Ureter (tissue), 1 donor: ENCODE measurements at places on chromosomes 12 and 14. TPM values are rescaled to one million over a fixed set of nuclear protein-coding genes. Genes with fewer than 3 reads are reported as not detected.

DNA sequence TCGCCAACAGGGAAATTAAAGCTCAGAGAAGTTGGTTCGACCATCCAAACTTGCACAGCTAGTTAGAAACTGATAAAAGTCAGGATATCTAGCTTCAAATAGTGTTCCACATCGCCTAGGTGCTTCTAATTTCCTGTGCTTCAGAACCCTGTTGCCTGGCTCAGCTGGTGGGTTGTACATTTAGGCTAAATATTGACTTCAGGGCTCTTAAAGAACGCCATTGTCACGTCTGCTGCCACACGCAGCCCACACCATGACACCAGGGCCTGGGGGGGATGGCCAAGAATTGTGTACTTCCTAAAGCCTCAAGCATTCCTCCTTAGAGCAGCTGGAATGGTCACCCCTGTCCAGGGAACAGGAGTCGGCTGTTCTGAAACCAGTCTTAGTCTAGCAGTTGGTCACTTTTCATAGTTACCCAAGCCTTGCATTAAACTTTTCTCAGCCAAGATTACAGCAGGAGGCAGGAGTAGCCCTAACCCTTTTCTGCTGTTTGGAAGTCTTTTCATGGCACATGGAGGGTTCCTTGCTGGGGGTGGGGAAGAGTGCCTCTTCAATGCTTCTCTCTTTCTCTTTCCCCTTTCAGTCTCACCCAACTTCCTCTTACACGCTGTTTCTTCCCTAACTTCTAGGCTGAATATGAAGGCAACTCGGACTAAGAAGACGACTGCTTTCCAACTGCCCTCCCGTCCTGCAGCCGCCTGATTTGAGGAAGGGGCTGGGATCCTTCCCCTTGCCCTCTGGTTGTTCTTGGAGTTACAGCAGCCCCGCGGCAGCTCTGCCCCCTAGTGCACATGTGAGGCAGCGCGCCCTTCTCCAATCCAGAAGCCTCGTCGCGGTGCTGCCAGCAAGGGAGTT lies 17.1 kb downstream of the FOS start:
- DNase-seq, result peak; percentile 82

DNA sequence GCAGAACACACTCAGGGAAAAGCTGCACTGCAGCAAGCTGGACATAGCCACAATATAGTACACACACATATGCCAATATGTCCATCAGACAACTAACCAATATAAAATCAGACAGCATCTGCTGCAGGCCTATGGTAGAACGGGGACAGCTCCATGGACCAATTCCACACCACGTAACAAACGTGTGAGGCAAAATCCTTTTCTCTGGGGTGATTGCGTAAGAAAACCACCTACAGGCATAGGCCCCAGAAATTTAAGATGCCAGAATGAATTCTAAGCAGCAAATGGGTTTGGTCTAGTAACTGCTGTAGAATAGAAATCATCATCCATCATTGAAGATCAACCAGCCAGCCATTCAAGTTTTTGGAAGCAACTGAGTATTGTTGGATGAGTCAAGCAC lies 368.9 kb upstream of the TMPO start:
- DNase-seq, result no peak

DNA sequence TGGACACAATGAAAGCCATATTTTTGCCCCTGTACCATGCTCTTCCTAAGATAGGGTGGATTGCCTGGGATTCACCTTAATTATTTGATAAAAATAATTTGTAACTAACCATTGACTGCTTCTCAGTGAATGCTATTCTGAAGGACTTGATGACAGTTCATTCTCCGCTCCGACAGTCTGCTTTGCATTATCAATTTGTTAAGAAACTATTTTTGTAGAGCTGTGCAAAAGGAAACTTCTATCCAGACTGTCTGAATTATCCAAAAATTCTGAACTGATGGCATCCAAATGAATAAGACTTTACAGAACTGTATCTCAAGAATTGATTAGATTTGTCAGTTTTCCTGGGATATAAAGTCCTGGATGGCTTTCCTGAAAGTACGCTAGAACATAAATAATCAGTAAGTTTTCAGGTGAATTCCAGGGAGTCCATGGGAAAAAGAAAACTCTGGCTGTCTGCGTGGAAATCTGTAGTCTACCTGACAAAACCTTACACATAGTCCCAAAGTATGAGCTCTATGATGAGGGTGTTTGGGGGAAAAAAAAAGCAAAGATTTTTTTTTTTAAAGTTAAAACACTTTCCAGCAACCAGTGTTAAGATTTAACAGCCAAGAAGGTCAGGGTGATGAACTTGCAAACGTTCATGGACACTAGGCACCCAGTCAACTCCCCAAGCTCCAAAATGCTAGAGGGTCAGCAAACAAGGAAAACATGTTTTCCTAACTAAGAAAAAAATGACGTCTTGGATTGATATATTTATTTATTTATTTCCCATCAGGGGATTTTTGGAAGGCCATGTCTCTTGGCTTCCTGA lies 291.1 kb upstream of the TBX3 start:
- DNase-seq, result no peak

DNA sequence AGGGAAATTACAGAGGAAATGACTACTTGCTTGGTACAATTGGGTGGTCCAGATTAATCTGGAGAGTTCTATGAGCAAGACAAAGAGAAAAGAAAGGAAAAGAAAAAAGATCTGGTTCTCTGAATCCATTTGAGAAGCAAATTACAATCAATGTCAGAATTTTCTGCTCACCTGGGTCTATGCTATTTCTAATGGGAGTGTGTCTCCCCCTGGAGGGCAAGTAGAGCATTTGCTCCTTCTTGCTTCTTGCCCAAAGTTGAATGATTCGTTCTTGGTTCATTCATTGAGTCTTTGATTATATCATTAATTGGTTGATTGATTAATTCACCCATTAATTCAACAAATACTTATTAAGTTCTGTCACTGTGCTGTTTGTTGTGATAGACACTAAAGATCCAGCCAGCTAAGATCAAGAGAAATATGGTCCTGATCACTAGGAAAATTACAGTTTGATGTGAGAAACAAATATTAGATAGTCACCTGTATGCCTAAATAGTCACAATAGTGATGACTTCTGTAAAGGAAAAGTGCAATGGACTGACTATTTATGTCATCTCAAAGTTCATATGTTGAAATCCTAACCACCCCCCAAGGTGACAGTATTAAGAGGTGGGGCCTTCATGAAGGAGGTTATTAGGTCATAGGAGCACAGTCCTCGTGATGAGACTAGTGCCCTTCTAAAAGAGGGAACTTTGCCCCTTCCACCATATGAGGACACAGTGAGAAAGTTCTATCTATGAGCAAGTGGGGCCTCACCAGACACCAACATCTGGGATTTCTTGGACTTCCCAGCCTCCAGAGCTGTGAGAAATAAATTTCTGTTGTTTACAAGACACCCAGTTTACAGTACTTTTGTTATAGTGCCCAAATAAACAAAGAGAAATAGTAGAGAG lies 8.0 kb upstream of the ASB8 start:
- no peak for DNase-seq

DNA sequence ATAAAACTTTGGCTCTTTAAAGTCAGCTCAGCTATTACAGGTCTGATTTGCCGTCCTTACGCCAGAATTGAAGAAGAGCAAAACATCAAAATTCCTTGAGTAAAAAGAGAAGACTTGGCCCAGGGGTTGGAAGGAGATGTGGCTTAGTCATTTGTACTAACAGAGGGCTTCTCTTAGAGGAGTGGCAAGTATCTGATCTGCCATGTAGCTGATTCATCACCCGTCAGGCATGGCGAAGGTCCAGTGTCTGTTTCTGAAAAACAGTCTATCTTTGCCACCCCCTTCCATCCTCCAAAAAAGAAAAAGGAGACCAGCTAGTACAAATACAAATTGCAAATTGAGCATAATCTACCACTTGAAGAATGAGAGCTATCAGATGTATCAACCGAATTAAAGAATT lies 91.9 kb downstream of the RAD52 start:
- DNase-seq, result no peak

- no peak for DNase-seq
Measured at GRCh38 chr14:24179961-24180796, 8.3 kb downstream of the REC8 start.

- no peak for DNase-seq
Measured at GRCh38 chr14:34710006-34710405, 4.4 kb downstream of the CFL2 start.

DNA sequence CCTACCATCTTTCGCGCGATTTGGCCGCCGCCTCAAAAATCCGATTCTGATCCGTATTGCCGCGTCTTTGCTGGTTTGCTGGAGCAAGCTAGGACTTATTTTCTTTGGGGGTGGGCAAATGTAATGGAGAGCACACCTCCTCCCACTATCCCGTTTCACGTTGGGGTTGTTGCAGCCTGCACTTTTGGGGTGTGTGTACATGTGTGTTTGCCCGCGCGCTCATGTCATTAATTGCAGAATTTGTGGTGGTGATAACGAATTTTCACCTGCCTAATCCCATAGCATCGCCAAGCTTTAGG lies 657 bp downstream of the METAP2 start:
- DNase-seq, result no peak

GRCh38 chr12:121774968-121775474 lies 18.5 kb downstream of the RHOF start:
- DNase-seq, result no peak

GRCh38 chr14:74558655-74559054 lies 53.4 kb downstream of the LTBP2 start:
- no peak for DNase-seq

GRCh38 chr14:104477666-104478380 lies 101.7 kb upstream of the C14orf180 start:
- DNase-seq, result no peak

DNA sequence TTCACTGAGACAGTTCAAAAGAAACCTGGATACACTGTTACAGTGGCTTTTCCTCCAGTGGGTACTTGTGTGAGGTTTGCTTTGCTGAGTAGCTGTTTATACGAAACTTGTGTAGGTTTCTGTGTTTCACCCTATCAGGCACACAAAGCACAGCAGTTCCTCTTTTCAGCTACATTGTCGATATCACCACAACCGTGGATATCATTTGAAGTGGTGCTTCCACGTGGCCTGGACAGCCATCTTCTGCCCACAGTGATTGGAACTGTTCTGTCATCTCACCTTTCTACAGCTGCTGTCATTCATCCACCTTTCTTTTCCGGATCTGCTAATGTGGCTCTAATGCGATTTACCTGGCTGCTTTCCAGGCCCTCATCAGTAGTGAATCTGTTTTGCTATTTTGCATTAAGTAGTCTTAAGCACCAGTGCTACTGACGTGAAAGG lies 368.8 kb downstream of the SYT1 start:
- no peak for DNase-seq

DNA sequence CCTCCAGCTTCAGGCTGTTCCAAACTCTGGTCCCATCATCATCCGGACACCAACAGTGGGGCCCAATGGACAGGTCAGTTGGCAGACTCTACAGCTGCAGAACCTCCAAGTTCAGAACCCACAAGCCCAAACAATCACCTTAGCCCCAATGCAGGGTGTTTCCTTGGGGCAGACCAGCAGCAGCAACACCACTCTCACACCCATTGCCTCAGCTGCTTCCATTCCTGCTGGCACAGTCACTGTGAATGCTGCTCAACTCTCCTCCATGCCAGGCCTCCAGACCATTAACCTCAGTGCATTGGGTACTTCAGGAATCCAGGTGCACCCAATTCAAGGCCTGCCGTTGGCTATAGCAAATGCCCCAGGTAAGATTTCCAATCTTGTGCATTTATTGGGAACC lies 3.3 kb downstream of the SP1 start:
- DNase-seq, result no peak

AMN gene
- 3.2 TPM for total RNA-seq

TMBIM4 gene
- total RNA-seq, result 124 TPM

EID3 gene
- 4.7 TPM for total RNA-seq

PPP1R36 gene
- total RNA-seq, result 4.6 TPM

HSP90AA1 gene
- 583 TPM for total RNA-seq
